ENCODE measurements at places on chromosomes 4 and X.

GRCh38 chr4:3362431-3363287, 69.8 kb downstream of the RGS12 start:
- DNase-seq: no peak

- DNase-seq: no peak
Measured at GRCh38 chrX:12971282-12972003, 3.5 kb upstream of the TMSB4X start.

- no peak for DNase-seq
Measured at GRCh38 chr4:104559502-104559901, 64.8 kb upstream of the CXXC4 start.

GRCh38 chr4:1285790-1286553, 3.7 kb upstream of the MAEA start:
- DNase-seq: peak; percentile 40

DNA sequence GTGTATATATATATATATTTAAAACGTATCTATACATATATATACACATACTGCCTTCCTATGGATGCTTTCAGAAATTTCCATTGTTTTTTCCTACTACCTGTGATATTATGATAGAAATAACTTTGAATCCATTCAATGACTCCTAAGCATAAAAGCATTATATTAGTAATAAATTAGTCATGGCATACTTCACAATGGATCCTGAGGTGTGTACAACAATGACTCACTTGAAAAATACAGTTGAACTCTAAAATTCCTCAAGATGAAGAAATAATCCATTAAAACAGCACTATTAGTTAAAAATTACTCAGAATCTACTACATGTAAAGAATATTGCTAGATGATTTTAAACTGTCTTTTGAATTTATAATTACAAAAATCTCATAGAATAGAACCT, 201.1 kb downstream of the STPG2 start:
- peak; percentile 35 for DNase-seq

DNA sequence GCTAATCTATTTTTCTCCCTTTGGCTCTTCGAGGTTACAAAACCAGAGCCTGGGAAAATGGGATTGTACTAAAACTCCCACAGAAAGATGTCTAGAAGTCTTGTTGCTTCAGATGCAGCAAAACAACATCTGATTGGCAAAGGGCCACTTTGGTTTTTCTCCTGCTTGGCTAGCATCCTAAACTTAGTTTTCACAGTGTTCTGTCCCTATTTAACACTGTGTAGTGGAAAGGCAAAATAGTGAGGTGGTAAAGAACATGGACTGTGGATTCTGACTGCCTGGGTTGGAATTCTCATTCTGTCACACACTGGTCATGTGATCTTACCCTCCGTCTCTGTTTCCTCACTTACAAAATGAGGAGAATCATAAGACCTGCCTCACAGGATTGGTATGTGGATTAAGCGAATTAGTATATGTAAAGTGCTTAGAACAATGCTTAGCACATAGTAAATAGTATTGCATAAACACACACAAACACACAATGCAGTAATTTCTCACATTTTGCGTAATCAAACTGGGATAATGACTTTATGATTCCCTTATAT, 23.5 kb downstream of the TIGD2 start:
- DNase-seq: peak; percentile 58

DNA sequence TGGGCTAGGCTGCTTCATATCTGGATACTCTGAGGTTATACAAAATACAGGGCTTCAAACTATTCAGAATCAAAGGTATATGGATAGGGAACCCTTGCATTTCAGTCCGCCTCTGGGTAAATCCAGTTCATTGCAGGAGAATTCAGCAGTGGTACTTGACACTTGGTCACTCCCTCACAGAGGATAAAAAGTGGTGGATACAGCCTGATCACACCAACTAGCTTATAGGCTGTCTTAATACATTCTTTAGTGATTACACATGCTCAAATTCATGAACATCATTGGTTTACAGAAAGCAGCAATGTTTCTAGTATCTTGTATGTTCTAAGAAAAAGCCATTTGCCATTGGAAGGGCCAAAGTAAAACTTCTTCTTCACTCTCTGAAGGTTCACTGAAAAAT, 104.8 kb upstream of the PDE5A start:
- DNase-seq: no peak

- no peak for DNase-seq
Measured at GRCh38 chr4:1401409-1402020, 4.7 kb downstream of the NKX1-1 start.

DNA sequence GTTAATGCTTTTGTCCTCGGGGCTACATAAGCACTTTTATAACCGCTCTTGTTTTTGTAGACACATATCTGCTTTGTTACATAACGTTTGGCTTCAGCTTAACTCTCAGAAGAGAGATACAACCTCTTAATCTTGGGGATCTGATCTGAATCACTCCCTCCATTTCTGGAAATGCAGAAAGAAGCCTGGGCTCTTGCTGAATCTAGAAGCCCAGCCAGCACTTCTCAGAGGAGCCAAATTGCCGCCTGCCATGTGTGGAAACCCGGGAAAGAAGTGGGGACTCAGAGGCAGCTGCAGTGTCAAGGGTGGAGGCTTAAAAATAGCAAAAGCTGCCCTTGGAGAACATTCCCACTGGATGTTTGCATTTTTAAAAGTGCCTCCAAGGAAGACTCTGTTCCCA, 69.3 kb upstream of the LDB2 start:
- no peak for DNase-seq

DNA sequence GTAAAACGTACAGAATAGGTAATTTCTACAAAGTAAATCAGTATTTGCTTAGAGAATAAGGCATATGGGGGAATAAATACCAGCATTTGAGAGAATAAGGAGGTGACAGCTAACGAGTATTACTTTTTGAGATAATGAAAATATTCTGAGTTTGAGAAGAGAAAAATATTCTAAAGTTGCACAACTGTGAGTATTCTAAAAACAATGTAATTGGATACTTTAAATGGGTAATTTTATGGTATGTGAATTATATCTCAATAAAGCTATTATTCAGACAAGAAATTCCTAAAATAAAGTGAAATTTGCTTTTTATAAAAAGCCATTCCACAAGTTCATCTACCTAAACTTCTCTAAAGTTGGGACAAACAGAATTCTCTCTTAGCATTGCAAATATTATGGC, 62.6 kb downstream of the PDGFC start:
- DNase-seq: no peak

- no peak for DNase-seq
Measured at GRCh38 chr4:184331268-184331995, 113.8 kb upstream of the ENPP6 start.
